ENCODE measurements at places on chromosomes 11 and 22.

DNA sequence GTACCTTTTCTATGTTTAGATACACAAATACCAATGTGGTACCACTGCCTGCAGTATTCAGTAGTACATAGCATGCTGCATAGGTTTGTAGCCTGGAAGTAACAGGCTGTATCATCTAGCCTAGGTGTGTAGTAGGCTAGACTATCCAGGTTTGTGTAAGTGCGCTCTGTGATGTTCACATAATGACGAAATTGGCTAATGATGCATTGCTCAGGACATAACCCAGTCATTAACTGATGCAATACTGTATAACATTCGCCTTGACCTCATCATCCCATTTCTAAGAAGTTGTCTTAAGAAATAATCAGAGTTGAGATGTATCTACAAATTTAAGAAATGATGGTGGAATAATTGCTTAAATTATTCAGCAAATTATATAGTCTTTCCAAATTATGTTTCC is 116.0 kb upstream of the TIMP3 start:
- no peak for DNase-seq

DNA sequence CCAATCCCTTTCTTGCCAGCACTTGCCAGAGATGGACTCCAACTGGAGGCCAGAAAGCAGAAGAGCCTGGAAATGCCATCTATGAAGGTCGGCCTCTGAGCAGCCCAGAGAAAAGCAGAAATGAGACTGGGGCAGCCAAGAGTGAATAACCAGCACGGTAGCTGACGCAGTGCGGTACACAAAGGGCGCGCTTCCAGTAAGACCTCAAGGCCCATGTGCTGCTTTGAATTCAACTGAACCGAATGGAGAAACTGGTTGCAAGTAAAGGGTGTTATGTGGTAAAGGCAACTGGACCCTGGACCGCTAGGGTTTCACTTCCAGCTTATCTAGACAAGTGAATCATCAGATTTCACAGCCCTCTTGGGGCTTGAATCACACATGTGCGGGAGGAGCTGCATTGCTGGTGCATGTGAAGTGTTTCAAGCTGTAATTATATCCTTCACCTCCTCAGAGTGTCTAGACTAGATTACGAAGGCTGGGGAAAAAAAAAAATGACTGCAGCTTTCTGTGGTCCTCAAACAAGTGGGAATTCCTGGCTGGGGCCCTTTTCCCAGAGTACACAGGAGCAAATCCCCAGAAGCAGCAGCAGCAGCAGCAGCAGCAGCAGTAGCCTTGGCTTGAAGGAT is 128.9 kb downstream of the CCDC34 start:
- DNase-seq: no peak

DNA sequence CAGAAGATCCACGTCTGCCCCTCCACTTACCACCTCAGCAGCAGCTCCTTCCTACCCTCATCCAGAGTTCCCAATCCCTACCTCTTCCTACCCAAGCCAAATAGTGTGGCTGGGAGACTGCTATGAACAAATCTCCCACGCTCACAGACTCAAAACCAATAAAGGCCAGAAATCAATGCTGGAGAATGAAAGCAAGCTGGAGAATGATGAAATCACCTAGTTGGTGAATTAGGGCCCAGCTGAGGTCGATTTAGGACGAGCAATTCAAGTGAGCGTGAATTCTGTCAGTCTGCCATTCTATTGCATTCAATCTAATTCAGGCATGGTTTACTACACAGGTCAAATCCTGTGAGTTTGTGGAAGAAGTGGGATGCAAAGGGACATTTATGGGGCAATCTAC is 22.5 kb downstream of the COMMD9 start:
- DNase-seq: no peak

DNA sequence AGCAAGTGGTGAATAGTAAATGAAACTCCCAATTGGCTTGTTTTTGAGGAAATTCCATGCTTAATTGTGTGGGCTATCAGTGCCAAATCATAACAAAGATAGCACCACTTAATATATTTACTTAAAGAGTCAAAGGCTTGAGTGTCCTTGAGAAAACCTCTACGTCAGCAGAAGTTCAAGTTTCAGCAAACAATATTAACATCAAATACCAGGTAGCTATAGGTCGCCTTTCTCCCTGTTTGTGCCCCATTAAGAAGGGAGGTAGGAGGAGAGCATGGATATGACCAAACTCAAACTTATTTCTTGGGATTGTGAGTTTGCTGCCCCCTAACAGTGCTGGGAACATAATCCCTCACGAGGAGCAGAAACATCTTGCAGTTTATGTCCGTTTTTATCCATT is 105.6 kb upstream of the SYN3 start:
- DNase-seq: no peak

DNA sequence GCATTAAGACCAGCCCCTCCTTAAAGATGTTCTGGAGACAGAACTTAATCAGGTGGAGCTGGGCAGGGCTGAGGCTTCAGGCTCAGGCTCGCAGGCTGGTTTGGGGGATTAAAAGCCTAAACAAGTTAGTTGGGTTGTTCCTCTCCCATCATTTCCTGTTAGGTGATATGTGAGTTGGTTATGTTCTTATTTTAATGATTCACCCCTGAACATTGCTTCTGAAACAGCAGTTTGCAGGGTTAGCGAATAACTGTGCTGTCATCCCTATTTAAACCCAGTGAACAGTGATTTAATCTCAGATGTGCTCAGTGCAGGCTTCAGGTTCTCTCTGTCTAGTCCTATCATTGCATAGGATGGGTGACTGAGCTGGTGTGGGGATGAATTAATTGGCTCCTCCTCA is 47.4 kb upstream of the BIRC3 start:
- no peak for DNase-seq

DNA sequence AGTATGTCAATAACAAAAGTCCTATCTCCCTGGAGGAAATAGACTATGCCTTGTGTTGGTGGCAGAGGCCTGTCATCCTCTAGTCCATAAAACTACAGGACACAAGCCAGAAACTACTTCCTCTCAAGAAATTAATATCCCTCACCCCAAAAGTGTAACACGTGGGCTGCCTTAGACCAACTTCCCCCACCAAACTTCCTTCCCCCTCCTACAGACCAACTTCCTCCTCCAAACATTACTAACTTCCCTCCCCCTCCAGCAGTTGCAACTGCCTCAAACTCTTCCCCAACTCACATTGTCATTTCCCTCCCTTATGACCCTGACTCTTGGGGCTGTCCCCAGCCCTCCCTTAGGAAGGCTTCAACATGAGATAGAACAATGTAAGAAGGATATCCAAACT is 6.3 kb downstream of the OR52K2 start:
- DNase-seq: no peak

DNA sequence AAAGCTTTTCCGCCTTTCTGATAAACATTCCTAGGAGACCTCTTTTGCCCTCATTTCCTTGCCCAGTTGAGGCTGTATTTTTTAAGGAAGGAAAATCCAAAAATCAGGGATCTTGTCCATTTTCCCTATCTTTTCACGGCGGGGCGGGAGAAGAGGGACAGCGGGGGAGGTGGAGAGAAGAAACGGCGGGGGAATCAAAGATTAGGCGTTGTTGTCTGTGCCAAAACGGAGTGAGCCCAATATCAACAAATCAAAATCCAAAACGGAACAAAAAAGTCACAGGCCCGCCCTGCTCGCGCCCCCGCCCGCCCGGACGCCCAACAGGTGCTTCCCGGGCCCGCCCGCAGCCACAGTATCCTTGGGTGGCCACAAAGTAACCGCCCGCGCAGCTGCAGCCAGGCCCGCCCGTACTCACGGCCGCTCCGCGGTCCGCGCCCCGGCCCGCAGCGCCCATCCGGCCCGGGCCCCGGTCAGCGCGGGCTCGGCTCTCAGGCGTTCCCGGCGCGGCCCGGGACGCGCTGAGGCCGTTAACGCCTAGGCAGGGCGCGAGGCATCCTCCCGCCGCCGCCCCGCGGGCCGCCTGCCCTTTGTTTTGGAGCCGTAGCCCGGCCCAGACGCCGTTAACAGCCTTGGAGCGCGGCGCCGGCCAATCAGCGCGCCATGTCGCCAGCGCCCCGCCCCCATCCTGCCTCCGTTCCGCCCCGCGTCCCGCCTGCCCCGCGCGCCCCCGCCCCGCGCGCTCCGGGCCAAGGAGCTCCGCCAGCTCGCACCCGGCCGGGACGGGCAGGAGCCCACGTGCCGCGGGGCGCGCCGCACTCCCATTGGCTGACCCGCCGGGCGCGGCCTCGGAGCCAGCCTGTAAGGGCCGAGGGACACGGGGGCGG is at the start of gene YPEL1:
YPEL1 (minus strand) TSS at position 595 of the 884 bp plus-strand sequence. CDS start 25,050 bp downstream, outside the sequence.
- peak; percentile 97 for DNase-seq
